DMS 273 treated with DMSO at 0.1 percent for 48 hours (cell line): ENCODE measurements at places on chromosomes 6 and 20.

DNA sequence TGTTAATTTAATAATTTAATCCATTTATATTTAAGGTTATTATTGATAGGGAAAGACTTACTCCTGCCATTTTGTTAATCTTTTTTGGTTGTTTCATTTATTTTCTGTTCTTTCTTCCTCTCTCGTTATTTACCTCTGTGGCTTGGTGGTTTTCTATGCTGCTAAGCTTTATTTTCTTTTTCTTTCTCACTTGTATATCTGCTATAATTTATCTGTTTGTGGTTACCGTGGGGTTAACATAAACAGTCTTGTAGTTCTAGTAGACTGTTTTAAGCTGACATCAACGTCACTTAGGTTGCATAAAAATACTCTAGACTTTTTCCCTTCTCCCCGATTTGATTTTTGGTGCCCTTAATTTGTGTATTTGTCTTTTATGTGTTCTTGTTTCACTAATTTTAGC lies 381.3 kb upstream of the SPTLC3 start:
- no peak for DNase-seq

DNA sequence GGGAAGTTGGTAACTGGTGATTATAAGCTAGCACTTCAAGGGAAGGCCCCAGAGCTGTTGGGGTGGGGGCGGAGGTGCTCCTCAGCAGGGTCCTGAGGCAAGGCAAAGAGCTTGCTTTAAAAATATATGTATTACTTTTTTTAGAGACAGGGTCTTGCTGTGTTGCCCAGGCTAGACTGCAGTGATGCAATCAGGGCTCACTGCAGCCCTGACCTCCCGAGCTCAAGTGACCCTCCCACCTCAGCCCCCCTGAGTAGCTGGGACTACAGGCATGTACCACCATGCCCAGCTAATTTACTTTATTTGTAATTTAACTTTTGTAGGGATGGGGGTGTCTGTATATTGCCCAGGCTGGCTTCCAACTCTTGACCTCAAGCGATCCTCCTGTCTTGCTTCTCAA lies 87.2 kb downstream of the MYB start:
- no peak for DNase-seq

DNA sequence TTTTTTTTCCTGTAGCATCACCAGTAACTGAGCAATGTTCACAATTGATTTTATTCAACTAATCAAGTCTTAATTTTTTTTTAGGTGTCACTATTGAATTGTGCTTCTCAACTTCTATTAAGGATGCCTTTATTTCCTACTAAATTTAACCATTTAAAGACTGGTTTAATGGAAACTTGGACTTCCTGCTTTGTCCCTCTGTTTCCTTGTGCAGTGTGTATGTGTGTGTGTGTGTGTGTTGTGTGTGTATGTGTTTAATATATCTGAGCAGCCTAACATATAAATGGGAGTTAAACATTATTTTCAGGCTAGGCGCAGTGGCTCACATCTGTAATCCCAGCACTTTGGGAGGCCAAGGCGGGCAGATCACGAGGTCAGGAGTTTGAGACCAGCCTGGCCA lies 1.8 kb downstream of the SERPINB6 start:
- no peak for DNase-seq

GRCh38 chr20:25206063-25206403 lies 10.5 kb downstream of the ENTPD6 start:
- DNase-seq: no peak
